ENCODE measurements at places on chromosomes 7 and 10.

DNA sequence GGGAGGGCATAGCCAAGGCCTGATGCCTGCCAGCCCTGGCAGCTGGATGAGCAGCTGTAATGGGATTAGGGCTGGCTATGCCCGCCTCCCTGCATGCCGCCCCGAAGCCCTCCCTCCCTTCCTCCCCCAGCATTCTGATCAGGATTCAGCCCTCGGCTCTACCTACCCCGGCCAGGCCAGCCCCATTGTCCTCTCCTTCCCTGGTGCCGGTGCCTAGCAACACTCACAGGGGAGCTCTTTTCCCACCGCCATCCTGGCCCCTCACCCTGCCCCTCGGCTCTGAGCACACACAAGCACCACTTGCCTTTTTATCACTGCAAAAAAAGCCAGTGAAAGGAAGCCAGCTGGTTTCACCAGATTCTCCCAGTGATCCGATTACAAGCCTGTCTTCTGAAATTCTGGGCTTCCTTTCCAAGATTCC lies 9.0 kb upstream of the ADCYAP1R1 start:
- DNase-seq, result no peak

DNA sequence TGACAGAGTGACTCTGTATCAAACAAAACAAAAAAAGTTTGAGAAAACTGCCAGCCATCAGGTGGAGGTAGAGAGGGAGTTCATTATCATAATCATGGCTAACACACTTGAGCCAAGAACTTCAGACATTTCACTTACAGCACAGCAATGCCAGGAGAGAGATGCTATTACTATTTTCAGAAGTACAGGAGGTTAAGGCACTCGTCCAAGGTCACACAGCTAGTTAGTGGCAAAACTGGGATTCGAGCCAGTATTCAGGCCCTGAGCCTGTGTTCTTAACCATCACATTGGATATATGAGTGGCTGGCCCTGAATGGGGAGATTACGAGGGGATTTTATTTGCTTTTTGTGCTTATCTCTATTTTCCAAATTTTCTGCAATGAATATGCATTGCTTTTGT lies 24.8 kb upstream of the UNC5B start:
- no peak for DNase-seq

DNA sequence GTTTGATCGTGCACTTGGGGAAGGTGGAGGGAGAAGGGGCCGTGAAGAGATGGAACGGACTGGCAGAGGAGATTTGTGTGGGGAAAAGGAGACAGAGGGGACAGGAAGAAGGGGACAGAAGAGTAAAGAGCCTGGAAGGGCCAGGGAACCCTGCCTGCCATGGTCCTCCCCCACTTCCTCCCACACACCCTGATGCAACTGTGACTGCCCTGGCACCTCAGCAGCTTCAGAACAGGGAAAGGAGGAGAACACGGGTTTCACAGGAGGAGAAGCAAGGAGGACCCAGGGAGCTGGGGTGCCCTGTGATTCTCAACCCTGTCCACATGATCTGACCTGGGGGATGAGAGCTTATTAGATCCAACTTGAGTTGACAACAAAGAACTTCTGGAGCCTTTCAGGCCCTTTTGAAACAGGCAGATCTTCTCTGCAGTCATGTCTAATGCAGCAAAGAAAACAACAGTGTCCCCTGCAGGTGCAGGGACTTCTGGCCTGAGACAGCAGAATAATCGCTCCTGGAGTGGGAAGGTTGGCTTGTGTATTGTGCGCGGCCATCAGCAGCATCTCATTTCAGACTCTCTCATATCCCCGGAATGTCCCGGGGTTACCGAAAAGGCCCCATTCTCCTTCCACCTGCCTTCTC lies 421.6 kb downstream of the PAXIP1 start:
- DNase-seq, result no peak

- no peak for DNase-seq
Measured at GRCh38 chr7:91126762-91127161, 137.5 kb upstream of the FZD1 start.

- no peak for DNase-seq
Measured at GRCh38 chr7:122310119-122311021, 5.8 kb upstream of the FEZF1 start.

DNA sequence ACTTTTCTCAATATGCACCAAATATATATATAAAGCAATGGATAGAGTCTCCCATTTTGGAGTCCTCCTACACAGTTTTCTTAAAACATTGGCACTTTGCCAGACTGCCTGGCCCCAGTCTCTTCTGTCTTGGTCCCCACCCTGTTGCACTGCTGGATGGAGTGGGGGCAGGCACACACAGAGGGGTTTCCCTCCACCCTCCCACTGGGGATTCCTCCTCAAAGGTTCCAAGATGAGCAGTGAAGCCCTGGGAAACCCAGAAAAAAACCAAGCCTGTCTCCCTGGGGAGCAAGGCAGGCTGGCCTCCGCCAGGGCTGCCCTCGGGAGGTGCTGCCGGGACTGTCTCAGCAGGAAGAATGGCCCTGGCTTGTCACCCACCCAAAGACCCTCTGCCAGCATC lies 68.0 kb downstream of the SH3PXD2A start:
- DNase-seq, result no peak

DNA sequence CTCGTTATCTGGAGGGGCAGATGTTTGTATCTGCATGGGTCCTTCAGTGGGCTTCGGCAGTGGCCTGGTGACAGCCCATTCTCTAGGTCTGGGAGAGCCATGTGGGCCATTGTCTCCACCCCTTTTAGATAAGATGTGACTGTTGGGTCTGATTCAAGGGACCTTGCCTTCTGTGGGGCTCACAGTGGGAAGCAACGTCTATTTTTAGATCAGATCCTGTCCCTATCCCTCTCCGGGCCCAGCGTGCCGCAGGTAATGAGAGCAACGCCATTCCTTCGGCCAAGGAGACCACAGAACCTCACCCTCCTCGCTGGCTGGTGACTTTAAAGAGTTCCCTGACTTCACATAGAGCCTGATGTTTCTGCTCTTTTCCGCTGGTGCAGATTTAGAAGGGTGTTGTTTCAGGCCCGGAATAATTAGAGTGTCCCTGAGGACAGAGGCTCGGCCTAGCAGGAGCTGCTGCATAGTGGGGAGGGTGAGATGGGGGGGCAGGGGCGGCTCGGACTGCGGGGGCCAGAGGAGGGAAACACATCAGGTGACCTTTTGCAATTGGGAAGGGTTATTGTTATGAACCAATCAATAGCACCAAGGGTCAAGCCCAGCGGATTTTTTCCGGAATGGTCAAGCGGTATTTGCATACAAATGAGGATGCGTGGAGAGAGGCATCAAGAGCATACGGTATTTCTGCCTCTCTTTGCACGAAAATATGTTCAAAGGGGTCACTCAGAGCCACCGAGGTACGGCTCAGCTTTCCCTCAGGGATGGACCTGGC lies 503.0 kb upstream of the FOXK1 start:
- DNase-seq, result no peak

DNA sequence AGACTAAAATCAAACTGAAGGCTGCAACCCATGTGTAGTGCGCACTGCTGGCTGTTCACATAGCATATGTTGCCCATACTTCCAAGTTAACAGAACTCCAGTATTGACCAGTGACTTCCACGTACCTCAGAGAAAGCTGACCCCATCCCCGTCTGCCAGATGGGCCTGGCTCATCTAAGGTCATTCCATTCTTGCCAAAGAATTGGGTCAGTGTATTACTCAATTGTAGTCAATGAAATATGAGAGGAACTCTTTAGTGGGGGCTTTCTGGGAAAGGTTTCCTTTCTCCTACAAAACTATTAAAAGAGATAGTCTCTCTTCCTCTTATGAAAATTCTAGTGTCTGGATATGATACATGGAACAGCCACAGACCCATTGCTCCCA lies 238.6 kb downstream of the COBL start:
- no peak for DNase-seq

DNA sequence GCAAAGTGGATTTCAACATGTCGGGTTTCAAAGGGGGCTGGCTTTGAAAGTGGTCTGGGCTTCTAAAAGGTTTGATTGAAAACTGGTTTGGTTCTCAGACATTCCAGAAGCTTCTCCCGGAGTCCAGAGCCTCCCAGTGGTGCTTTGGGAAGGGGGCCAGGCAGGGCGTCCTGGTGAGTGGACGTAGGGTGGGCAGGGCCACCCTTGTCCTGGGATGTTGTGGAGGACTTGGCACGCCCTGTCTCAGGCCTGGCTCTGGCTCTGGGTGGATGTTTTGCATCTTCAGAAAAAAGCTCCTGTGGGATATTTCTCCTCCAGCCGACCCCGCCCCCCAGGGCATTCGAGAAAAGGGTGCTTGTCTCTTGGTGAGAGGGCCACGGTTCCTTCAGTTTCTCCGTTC lies 31.2 kb downstream of the GRIFIN start:
- no peak for DNase-seq

- DNase-seq, result no peak
Measured at GRCh38 chr7:107758667-107759066, 14.7 kb downstream of the CBLL1 start.

DNA sequence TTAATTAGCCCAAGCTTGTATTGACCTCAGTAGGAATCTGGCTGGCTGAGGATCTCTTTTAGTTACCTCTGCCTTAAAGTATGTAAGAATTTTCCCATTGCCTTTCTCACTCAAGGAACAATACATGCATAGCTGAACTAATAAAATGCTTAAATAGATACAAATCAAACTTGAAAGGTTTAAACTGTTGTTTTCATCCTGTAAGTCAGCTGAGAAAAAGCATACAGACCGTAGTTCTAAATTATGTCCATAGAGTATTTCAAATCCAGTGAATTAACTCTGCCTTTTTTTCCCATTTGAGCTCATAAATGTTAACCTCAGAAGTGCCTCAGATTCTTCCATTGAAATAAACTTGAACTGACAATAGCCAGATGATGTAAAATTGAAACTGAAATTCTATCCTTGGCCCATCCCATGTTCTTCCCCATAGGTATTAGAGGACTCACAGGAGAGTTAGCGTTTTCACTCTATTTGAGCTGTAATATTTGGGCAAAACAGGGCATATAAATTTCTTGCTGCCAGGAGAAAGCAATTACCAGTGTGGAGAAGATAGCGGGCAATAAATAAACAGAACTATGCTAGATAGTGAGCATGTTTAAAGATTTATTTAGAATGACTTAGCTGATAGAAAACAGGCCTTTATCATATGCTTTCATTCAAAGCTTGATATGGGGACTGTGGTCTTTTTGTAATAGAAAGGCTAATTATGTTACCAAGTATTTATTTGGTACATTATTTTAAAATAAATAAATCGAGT lies 163.7 kb downstream of the WNT2 start:
- no peak for DNase-seq

DNA sequence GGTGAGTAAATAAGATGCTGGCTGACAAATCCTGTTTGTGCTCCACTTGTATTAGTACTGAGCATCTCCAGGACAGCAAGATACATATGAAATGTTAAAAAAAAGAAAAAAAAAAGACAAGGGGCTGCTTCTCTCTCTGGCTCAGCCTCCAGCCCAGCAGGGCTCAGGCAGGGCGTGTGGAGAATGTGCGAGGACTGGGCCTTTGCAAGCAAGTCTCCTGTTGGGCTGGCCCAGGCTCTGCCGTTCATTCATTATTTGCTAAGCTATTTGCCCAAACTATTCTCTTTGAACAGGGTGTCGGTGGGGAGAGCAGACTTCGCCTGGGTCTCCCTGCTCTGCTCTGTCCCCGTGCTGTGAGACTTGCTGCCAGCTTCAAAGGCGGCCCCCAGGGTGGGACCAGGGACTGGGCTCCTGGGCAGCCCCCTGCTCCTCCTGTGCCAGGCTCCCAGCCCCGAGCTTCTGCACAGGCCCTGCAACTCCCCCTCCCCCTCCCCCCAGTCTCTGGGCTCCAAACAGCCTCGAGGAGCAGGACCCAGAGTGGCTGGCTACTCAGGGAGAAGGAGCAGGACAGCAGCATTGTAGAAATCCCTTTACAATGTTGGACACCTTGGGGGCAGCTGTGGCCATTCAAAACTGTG lies 25.6 kb upstream of the MGMT start:
- DNase-seq, result no peak

DNA sequence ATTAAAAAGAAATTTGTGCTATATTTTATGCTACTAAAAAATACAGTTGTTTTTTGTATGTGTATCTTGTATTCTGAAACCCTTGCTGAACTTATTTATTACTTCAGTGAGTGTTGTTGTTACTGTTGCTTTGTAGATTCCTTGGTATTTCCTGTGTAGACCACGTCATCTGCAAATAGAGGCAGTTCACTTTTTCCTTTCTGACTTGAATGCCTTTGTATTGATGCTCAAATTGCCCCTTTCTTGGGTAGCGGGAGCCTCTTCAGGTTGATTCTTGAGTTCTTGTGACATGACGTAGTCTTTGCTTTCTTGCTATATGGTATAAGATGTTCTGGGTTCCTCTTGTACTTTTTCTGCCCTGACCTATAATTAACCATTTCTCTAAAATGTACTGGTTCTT lies 504.1 kb downstream of the SDK1 start:
- DNase-seq, result no peak

DNA sequence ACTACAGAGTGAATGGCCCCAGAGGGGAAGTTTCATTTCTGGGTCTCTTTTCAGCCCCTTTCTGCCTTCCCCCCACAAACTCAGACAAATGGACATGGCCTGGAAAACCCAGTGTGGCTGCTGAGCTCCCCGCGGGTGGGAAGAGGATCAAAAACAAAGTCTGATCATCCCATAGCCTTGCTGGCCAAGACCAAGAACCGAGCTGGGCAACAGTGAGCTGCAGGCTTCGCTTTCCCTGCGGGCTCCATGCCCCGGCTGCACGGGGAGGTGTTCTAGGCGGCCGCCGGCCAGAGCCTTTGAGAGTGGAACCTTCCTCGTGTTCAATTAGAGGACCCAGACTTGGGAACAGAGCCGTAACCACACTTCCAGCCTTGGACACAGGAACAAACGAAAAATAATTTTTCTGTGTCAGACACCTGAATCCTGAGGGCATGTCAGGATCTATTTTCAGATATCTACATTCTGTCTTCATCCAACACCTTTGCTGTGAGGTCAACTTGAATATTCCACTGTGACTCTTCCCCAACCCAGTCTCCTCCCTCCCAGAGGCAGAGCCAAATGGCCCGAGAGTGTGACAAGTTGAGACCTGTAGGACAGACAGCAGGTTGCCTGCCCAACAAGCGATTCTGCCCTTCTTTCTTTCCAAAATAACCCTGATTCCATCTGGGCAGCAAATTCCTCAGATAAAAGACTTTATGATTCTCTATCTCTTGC lies 26.0 kb downstream of the WDR86 start:
- DNase-seq, result no peak

DNA sequence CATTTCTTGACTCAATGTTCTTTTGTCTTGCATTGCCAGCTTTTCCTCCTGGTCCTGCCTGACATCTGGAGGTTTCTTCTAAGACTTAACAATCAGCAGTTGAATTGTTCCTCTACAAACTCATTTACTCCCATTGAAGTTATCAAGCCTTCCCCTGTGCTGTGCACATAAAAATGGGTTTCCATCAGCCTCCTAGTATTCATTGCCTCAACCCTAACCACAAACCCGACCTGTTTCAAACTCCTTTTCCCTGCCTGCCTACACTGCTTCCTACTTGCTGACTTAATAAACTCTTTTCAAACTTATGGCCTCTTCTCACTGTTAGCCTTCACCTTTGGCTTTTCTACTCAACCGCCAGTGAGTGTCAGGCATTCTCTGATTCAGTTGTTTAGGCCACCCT lies 9.4 kb upstream of the CDK6 start:
- DNase-seq, result no peak

DNA sequence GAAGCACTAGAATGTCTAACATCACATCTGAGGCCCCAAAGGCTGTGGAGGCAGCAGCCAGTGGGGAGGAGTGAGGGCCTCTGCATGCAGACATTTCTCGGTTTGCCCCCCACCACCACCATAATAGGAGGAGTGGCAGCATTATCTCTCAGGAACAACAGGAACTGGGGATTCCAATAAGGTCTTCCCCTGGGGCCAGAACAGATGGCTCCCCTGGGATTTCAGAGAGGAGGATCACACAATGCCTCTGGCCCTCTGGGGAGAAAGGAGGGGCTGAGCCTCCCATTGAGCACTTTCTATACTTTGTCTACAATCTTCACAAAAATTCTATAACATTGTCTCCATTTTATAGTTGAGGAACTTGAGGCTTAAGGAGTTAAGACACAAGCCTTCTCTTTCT lies 61.1 kb downstream of the GRID1 start:
- DNase-seq, result no peak

Data from CD4-positive, alpha-beta T cell treated with Interleukin-4 for 4 hours (primary cell).